Psoas muscle (tissue), 8 donors: ENCODE measurements at places on chromosomes 2 and 18. TPM values are rescaled to one million over a fixed set of nuclear protein-coding genes. Genes with fewer than 3 reads are reported as not detected.

GRCh38 chr2:148875387-148876051 lies 492 bp downstream of the KIF5C start:
- peak overlapping the region; percentile 50 for H3K4me3 ChIP-seq
- no peak overlapping the region for H3K27ac ChIP-seq
- H3K36me3 ChIP-seq = no peaks in the 10 kb centered on the region
- H3K27me3 ChIP-seq = no peaks in the 10 kb centered on the region
- H3K4me1 ChIP-seq = peaks cover 11% of the 10 kb centered on the region

- H3K4me1 ChIP-seq = no peaks in the 10 kb centered on the region
- no peak overlapping the region for H3K4me3 ChIP-seq
- H3K36me3 ChIP-seq = no peaks in the 10 kb centered on the region
- no peak for DNase-seq
- H3K27ac ChIP-seq = no peak overlapping the region
Observed at GRCh38 chr2:105244451-105244850, 2.9 kb downstream of the GPR45 start.

The SLC5A7 gene
- polyA plus RNA-seq = not detected

The C2orf80 gene
- not detected for polyA plus RNA-seq

The TLK1 gene
- polyA plus RNA-seq = 4.8 TPM

- no peak overlapping the region for H3K27ac ChIP-seq
- H3K4me1 ChIP-seq = no peaks in the 10 kb centered on the region
- no peaks in the 10 kb centered on the region for H3K36me3 ChIP-seq
- no peak overlapping the region for H3K4me3 ChIP-seq
Observed at GRCh38 chr2:29084554-29084953, 10.2 kb upstream of the PCARE start.

GRCh38 chr2:196759378-196759706 lies 40.1 kb downstream of the GTF3C3 start:
- no peak overlapping the region for H3K4me3 ChIP-seq
- no peak overlapping the region for H3K27ac ChIP-seq
- no peaks in the 10 kb centered on the region for H3K36me3 ChIP-seq

The EFR3B gene
- 0.88 TPM for polyA plus RNA-seq

GRCh38 chr18:50707855-50708469 lies 111.9 kb downstream of the MRO start:
- no peak overlapping the region for H3K27ac ChIP-seq
- no peak for DNase-seq

The HOXD11 gene
- polyA plus RNA-seq = not detected

- no peaks in the 10 kb centered on the region for H3K27me3 ChIP-seq
- DNase-seq = no peak
- H3K27ac ChIP-seq = no peak overlapping the region
Observed at GRCh38 chr2:236603361-236604015, 33.9 kb downstream of the ACKR3 start.

- no peaks in the 10 kb centered on the region for H3K27me3 ChIP-seq
- no peak for DNase-seq
- peak overlapping the region; percentile 61 for H3K4me3 ChIP-seq
- peak overlapping the region; percentile 82 for H3K27ac ChIP-seq
Observed at GRCh38 chr18:63138436-63139340, 180.9 kb downstream of the BCL2 start.

- peak; percentile 82 for DNase-seq
- peaks cover 63% of the 10 kb centered on the region for H3K4me1 ChIP-seq
- H3K27ac ChIP-seq = peak overlapping the region; percentile 83
- H3K36me3 ChIP-seq = no peaks in the 10 kb centered on the region
- no peaks in the 10 kb centered on the region for H3K27me3 ChIP-seq
- H3K4me3 ChIP-seq = peak overlapping the region; percentile 27
Observed at GRCh38 chr18:77054606-77055428, 77.8 kb downstream of the MBP start.

- H3K4me3 ChIP-seq = no peak overlapping the region
- DNase-seq = no peak
- peaks cover 39% of the 10 kb centered on the region for H3K27me3 ChIP-seq
Observed at GRCh38 chr2:74559912-74560311, 5.4 kb downstream of the DOK1 start.

The RASGRP3 gene
- 3.4 TPM for polyA plus RNA-seq

- H3K27ac ChIP-seq = no peak overlapping the region
- H3K36me3 ChIP-seq = no peaks in the 10 kb centered on the region
- no peak for DNase-seq
- no peaks in the 10 kb centered on the region for H3K27me3 ChIP-seq
- H3K4me1 ChIP-seq = no peaks in the 10 kb centered on the region
Observed at GRCh38 chr2:98472132-98472650, 27.5 kb downstream of the INPP4A start.

GRCh38 chr18:70373042-70373519 lies 84.2 kb downstream of the SOCS6 start:
- no peak overlapping the region for H3K4me3 ChIP-seq
- H3K4me1 ChIP-seq = no peaks in the 10 kb centered on the region
- no peak for DNase-seq
- H3K36me3 ChIP-seq = no peaks in the 10 kb centered on the region
- no peak overlapping the region for H3K27ac ChIP-seq

- no peaks in the 10 kb centered on the region for H3K36me3 ChIP-seq
- DNase-seq = no peak
- no peak overlapping the region for H3K4me3 ChIP-seq
Observed at GRCh38 chr2:205931388-205931787, 154.6 kb downstream of the INO80D start.

- peak overlapping the region; percentile 53 for H3K4me3 ChIP-seq
- H3K27me3 ChIP-seq = no peaks in the 10 kb centered on the region
- no peaks in the 10 kb centered on the region for H3K36me3 ChIP-seq
- H3K4me1 ChIP-seq = peaks cover 6% of the 10 kb centered on the region
- H3K27ac ChIP-seq = peak overlapping the region; percentile 54
Observed at GRCh38 chr2:152694161-152694661, 23.1 kb downstream of the PRPF40A start.

- no peak for DNase-seq
- no peak overlapping the region for H3K4me3 ChIP-seq
- H3K4me1 ChIP-seq = no peaks in the 10 kb centered on the region
- H3K36me3 ChIP-seq = no peaks in the 10 kb centered on the region
- H3K27me3 ChIP-seq = no peaks in the 10 kb centered on the region
Observed at GRCh38 chr2:75311993-75312392, 112.7 kb upstream of the TACR1 start.

- no peaks in the 10 kb centered on the region for H3K4me1 ChIP-seq
- H3K4me3 ChIP-seq = no peak overlapping the region
- no peaks in the 10 kb centered on the region for H3K36me3 ChIP-seq
- no peaks in the 10 kb centered on the region for H3K27me3 ChIP-seq
Observed at GRCh38 chr2:5264361-5264760, 427.8 kb upstream of the SOX11 start.
